Fibroblast of skin of right biceps (primary cell): ENCODE measurements at places on chromosomes 6 and 20.

DNA sequence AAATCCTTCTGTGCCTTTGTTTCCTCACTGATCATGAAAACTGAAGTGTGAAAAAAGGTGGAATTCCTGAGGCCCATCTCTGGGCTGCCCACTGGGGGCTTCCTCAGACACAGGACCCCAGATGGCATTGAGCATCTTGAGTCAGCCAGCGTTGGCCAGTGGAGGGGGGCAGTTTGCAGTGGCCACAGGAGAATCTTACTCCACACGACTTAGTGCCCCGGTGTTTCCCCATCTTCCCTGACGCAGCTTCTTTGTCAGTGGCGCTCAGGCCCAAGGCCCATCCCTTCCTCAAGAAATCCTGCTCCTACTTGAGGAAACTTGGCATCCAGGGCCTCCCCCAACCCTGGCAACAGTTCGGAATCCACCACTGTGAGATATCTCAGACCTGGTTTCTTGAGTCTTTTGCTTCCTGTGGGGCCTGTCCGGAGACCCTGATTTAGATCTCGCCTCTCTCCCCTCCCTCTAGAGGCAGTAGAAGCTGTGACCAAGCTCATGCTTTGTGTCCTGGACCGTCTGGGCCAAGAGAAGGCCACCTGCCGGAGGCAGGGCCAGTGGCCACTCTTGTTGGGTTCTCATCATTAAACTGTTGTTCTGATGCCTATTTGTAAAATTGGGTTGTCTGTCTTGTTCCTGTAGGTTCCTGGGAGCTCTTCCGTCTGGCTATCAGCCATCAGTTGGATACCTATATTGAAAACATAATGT, 20.2 kb upstream of the DLGAP4 start:
- no peak for DNase-seq

- no peak for DNase-seq
These were observed 43.3 kb downstream of the SULF2 start for GRCh38 chr20:47741669-47742608.

DNA sequence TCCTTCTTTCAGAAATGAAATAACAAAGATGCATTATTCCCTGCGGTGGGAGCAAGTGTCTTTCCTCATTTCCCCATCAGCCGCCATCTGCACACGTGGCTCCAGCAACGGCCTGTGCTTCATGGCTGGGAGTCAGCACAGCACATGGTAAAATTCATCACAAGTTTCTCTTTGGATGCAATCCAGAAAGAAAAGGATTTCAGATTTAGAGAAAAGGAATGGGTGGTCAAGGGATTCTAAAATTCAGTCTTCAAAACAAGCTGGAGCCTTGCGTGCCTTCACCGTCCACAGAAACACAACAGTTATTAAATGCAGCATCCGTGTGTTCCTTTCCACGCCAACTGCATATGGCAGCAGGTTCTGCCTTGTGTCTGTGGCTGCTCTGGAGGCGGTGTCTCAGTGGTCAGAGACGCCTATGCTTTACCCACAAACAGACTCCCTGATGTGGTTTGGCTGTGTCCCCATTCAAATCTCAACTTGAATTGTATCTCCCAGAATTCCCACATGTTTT, 107.6 kb downstream of the THBS2 start:
- DNase-seq = peak; percentile 69

DNA sequence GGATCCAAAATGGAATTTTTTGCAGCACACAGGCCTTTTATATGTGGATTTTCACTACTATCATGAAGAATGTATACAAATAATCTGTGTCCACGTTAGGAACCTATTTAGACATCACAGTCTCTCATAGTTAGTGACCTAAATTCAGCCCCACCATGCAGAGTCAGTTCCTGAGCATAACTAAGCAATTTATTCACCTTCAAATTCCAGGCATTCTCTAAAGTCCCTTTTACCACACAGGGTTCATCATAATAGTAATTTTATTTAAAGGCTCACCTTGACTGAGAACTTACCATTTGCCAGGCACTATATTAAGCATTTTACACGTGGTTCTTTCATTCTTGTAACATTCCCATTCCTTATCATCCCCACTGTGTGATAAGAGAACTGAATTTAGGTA, 353.8 kb downstream of the ARHGAP18 start:
- no peak for DNase-seq

- no peak for DNase-seq
These were observed 21.4 kb upstream of the AHCY start for GRCh38 chr20:34324541-34324940.

DNA sequence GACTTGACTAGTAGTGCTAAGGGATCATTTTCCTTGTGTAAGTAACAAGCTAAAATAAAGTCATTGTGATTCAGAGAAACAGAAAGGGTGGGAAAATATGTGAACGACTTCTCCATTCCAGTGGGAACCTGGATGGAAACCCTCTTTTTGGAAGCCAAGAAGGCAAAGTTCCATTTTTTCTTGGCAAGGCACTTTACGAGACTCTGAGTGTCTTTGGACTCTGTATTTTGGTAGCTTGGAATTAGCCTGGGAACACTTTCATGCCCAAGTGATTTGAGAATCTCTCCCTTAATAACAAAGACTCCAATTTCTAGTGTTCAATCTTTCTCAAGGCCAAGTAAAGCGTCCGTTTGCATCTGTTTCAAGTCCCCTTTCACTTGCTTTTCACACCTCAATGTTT, 100.5 kb upstream of the SASH1 start:
- peak; percentile 22 for DNase-seq

GRCh38 chr20:57133926-57134650, 132.4 kb downstream of the BMP7 start:
- DNase-seq = peak; percentile 46

- peak; percentile 78 for DNase-seq
These were observed 56.8 kb downstream of the KCNS1 start for GRCh38 chr20:45044084-45044573.

- peak; percentile 93 for DNase-seq
These were observed 49.0 kb downstream of the PPARD start for GRCh38 chr6:35391240-35391968.

GRCh38 chr20:38790200-38791053, 15.1 kb upstream of the PPP1R16B start:
- no peak for DNase-seq

GRCh38 chr20:41573955-41574354, 44.2 kb downstream of the CHD6 start:
- no peak for DNase-seq

DNA sequence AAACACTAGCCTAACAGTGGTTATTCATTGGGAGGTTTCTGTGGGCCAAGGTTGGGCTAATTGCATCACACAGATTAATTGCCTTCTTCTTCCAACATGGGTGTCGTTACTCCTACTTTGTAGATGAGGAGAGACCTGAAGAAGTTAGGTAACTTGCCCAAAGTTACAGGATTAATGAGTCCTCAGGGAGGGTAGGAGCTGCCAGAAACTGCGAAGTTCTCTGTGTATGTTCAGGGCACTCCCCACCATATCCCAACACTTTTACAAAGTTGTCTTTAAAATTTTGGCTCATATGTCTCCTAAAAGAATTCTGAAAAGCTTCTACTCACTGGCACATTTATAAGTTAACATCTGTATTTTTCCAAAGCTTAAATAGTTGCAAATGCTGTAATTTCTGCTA, 323.5 kb upstream of the HSF2 start:
- no peak for DNase-seq

GRCh38 chr6:161117308-161117707, 125.7 kb downstream of the MAP3K4 start:
- no peak for DNase-seq

DNA sequence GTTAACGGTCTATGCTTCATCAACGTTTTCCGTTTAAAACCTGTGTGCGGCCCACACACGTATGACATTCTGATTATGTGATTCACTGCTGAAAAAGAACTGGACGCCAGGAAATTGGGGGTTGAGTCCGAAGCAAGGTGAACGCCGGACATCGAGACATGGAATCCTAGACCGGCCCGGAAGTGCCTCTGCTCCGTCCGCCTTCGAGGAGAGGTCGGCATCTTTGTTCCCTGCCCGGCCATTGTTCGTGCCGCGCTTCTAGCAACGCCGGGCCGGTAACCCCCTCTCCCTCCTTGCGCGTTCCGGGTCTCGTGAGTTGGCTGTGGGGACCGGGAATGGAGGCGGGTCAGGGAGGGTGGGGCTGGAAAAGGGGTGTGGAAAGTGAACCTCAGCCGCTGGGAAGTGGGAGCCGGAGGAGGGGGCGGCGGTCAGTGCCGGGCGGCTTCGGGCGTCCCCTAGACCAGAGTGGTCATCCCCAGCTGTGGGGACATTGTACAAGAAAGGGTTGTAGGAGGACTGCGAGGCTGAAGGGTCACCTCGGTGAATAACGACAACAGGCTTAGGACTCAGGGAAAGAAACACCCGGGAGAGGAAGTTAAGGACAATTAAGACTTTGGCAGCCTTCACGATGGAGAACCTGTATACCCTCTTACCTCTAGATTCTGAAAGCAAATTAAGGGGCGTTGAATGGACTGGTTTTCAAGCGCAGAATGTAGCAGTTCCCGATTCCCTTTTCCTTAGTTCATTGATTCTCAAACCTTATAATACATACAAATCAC, at the start of gene ZSCAN9:
ZSCAN9 (plus strand) TSS at position 220 of the 779 bp plus-strand sequence. CDS start 1,810 bp downstream, outside the sequence.
- DNase-seq = peak; percentile 87

DNA sequence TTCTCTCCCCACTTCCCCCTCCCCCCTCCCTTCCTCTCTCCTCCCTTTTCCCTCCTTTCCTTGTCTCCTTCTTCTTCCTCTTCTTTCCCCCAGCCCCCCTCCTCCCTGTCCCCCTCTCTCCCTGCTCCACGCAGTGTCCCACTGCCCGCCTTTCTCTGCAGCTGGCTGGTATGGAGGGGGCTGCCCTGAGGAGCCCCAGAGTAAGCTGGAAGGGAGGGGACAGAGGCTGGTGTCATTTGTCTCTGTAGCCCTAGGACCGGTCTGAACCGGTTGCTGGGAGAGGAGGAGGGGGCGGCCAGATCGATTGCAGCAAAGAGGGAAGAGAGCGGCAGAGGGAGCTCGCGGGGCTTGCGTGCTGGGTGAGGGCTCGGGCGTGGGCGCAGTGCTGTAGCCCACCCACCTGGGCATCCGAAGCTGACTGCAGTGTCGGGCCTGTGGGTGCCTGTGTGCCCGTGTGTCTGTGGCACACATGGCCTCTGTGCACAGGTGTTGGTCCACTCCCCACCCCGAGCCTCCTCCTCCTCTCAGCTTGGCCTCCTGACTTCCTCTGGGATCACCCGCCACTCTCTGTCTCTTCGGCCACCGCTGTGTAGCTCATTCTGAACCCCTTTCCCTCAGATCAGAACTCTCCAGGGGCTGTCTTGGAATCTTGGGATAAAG, 50.6 kb downstream of the SRC start:
- DNase-seq = no peak
